ENCODE measurements at places on chromosomes 4 and X.

DNA sequence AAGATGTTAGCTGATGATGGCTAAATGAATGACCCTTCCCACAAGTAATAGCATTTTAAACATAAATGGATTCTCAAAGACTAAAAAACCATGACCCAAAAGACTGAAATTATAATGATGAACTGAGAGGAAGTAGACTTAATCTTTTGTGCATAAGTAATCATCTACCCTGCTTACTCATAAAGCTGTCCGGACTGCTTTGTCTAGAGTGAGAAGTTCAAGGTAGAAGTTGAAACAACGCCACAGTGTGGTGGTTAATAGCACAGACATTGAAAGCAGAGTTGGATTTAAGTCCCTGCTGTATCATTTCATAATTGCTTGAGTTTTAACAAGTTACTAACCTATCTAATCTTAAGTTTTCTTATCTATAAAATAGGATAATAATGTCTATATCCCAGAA, 346.6 kb downstream of the CENPC start:
- no peak for DNase-seq

DNA sequence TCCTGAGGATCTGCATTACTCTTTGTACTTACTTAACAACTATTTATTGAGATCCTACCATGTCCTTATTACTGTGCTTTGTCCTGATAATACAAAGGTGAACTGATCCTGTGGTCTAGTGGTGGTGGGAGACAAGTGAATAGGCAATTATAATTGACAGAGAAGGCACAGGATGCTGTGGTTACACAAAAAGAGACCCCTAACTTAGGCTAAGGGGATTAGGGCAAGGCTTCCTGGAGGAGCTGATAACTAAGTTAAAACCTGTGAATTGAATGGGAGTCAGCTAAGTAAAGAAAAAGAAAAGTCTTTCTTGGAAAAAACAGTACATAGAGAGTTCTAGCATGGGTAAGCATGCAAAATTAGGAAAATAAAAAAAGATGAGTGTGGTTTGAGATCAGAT, 164.4 kb downstream of the LARP7 start:
- DNase-seq = no peak

DNA sequence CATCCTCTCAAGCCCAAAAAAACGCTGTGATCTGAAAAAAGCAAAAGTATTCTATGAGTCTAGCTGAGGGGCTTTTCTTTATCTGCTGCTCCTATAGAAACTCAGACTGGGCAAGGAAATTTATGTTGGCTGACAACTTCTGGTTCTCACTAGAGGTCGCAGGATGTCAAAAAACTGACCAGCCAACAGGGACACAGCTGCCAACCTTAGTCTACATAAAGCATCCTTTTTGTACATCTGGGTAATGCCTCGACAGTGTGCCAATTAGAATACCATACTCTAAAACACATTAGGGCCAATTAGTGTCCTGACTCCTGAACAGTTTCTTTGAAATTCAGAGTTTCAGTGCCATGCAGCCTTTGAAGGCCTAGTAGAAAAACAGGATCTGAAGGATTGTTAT, 8.8 kb upstream of the TLL1 start:
- no peak for DNase-seq

DNA sequence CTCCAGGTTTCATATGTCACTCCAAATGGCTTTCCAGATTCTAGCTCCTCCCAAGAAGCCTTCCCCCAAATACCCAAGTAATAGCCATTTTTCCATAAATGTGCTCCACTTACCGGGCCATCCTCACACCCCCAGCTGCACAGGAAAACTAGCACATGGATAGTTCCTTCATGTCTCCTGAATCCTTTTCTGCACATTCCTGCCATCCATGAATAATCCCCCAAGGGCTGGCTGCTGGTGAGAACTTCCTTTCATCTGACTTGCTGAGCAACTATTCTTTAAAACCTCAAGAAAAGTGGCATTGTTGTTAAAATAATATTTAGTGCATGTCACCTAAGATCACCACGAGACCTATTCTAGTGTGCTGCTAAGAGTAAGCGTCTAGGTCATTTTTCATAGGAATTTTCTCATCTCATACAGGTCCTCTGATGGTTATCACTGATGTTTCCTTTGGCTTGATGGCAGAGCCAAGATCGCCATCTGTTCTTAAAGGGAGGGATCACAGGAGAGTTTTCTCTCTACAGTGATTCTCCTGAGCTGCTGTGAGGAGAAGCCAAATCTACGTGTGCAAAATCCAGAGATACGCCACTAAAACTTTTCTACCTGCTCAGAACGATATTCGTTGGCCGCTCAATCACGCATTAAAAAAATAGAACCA, 71.3 kb downstream of the MAP3K15 start:
- no peak for DNase-seq

GRCh38 chrX:105302246-105302645, 81.8 kb upstream of the TEX13A start:
- no peak for DNase-seq

- DNase-seq = no peak
Measured at GRCh38 chr4:81747242-81747930, 275.7 kb upstream of the RASGEF1B start.

GRCh38 chrX:72097098-72097497, 34.6 kb downstream of the RTL5 start:
- no peak for DNase-seq

DNA sequence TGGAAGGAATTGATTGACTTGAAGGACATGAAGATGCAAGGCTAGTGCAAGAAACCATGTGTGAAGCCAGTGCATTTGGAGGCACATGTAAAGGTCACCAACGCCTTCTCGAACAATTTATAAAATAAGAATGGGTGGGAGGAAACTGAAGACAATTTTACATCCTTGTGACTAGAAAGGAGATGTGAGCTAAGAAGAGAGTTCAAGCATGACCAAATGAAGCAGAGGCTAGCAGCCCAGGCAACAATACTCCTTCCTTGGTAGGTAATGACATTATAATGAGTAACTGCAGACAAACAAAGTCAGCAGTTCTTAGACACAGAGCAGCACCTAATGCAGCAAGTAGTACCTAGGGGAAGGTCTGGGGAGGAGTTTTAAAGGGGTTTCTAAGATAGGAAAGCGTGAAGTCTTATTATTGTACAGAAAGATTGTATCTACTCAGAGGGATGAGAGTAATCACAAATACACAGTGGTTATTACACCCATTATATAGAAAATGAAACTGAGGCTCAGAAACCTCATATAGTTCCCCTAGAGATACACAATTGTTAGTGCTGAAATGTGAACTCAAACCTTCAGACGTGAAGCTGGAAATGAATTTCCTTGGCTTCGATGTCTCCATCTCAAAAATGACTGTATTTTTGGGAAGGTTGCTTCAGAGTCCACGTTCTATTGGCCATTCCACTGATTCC, 56.1 kb downstream of the ATXN3L start:
- DNase-seq = no peak

GRCh38 chr4:102247041-102247440, 98.2 kb downstream of the SLC39A8 start:
- DNase-seq = no peak

- DNase-seq = no peak
Measured at GRCh38 chrX:41670112-41670511, 18.7 kb upstream of the GPR34 start.

DNA sequence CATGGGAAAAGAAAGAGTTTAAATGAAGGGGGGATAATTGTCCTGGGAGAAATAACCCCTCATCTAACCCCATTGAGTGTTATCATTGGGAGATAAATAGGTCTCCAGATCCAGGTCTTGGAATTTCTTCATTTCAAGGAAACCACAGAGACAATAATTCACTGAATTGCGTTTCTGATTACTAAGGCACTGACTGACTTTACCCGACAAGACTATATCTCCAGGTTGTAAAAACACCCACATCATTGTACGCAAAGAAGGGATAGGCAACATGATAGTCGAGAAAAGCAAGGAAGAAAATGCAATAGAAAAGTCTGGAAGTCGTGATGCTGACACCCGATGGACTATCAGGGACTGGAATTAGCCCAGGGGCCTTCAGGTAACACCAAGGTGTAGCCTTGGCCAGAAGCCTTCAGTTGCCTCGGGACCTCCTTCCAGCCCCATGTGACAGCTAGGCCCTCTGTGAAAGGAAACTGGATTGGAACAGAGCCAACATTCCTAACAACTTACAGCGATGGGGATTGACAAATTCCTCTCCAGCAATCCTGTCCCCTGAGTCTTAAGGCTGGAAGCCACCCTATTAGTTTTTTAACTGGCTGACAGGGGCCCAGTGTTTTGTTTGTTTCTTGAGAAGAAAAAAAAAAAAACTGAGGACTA, 46.5 kb upstream of the RAB9B start:
- DNase-seq = no peak

DNA sequence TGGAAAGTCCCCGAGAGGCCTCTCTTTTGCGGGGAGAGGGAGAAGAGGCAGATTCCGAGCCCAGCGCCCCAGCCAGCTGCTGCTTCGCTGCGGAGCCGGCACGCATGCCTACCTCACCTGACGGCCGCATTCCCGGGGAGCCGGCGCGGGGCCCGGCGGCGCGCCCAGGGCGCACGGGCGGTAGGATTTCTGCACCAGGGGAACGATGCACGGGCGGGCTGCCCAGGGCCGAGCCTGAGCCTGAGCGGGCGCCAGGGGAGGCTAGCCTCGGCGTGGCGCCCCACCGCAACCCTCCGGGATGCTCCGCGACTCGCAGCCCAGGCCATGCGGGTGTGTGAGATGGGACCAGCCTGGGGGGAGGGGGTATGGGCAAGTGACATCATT, 81.3 kb upstream of the SCML1 start:
- DNase-seq = peak; percentile 33

- no peak for DNase-seq
Measured at GRCh38 chrX:153179131-153179530, at the start of gene MAGEA1. MAGEA1 (plus strand) TSS chrX:153179284; CDS start chrX:153182390, 3,106 bp downstream.

GRCh38 chrX:49725923-49726904, 30.4 kb upstream of the PAGE1 start:
- DNase-seq = no peak
